ENCODE measurements at places on chromosomes 6 and 20. TPM values are rescaled to one million over a fixed set of nuclear protein-coding genes. Genes with fewer than 3 reads are reported as not detected.

WASF1 gene
- 11.4 TPM for total RNA-seq

GRCh38 chr6:56536536-56536935 is 106.2 kb downstream of the DST start:
- no peaks in the 10 kb centered on the region for H3K27me3 ChIP-seq
- DNase-seq, result no peak
- H3K4me3 ChIP-seq, result no peak overlapping the region
- peaks cover 3% of the 10 kb centered on the region for H3K36me3 ChIP-seq
- no peak overlapping the region for H3K27ac ChIP-seq

DNA sequence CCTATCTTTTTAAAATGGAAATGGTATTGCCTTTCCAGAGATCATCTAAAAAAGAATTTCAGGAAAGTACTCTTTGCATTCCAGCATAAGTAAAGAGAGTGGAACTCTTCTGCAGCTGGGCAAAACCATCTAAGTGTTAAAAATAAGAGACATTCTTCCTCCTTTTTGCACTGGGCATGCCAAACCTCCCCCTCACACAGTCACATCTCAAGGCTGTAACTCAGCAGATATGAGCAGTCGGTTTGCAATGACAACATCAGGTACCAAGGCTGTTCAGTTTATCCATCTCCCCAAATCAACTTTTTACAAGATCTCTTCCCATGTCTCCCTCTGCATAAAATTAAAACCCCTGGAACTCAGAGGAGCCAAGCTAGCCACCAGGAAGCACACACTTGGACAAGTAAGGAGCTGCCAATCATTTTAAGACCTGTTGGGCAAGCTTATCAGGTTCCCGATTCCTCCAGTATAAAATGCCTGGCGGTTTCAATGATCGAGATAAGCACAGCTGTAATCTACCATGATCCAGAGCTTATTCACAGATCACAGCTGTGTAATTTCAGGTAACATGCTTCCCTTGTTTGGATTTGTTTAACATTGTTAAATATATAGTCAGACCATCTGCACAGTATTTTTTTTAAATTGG is 23.2 kb downstream of the ID4 start:
- no peak for DNase-seq
- H3K27ac ChIP-seq, result no peak overlapping the region
- no peaks in the 10 kb centered on the region for H3K36me3 ChIP-seq
- no peak overlapping the region for H3K4me3 ChIP-seq

DNA sequence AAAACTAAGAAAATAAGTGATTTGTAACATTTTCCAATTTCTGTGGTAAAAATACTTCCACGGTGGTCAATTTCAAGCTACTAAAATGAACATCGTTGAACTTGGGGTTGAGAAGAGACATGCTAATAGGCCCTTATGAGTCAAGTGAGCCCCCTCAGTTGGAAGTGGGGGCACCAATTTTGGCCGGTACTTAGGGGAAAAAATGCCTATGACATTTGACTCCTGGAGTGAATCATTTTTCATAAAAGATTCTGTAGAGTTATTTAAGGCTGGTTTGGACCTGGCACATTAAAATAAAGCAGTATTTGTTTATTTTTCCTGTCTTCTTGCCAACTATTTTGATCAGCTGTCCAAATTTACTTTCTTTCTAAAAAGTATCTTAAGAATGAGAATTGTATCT is 32.4 kb upstream of the CAP2 start:
- no peaks in the 10 kb centered on the region for H3K27me3 ChIP-seq
- H3K36me3 ChIP-seq, result no peaks in the 10 kb centered on the region
- H3K4me3 ChIP-seq, result no peak overlapping the region
- H3K4me1 ChIP-seq, result no peaks in the 10 kb centered on the region
- DNase-seq, result no peak
- H3K27ac ChIP-seq, result no peak overlapping the region

- no peak for DNase-seq
- no peak overlapping the region for H3K4me3 ChIP-seq
- no peak overlapping the region for H3K27ac ChIP-seq
- H3K36me3 ChIP-seq, result no peaks in the 10 kb centered on the region
These were observed 99.0 kb upstream of the KCNG1 start for GRCh38 chr20:51121901-51122412.

DNA sequence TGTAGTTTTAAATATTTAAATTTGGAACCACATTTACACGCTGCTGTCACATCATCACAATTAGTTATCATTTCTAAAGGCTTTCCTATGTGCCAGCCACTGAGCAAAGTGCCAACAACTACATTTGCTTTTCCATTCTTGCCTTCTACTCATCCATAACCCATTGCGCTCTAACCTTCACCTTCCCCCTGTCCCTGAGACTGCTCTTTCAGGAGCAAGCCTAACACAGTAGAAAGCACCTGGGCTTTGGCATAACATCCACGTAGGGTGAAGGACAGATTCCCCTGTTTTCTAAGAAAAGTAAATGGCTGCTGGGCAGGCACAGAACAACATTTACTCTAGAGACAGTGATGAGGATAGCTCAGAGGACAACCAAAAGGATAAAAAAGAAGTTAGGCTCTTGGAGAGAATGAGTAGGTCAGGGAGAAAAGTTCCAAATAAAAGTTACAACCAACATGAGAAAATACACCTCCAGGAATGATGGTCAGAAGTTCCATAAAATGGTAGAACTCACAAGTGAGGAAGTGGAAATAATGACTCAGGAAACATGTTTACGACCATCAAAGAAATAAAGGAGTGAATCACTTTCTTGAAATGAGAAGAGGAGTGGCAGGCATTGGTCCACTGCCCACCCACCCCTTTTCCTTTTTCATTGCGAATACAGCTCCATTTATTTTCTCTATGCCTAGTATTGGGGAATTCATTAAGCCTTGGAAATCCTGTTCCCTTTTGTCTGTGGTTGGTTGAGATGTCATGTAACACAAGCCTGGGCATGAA is 77.2 kb downstream of the PFDN4 start:
- no peak overlapping the region for H3K4me3 ChIP-seq
- H3K4me1 ChIP-seq, result no peaks in the 10 kb centered on the region
- H3K27me3 ChIP-seq, result no peaks in the 10 kb centered on the region
- no peak overlapping the region for H3K27ac ChIP-seq

- peak overlapping the region; percentile 99 for H3K27ac ChIP-seq
- H3K4me3 ChIP-seq, result peak overlapping the region; percentile 57
- H3K27me3 ChIP-seq, result no peaks in the 10 kb centered on the region
- H3K36me3 ChIP-seq, result no peaks in the 10 kb centered on the region
- no peak for DNase-seq
These were observed 11.0 kb upstream of the ARMC12 start for GRCh38 chr6:35725721-35726438.

- no peak overlapping the region for H3K27ac ChIP-seq
- no peaks in the 10 kb centered on the region for H3K27me3 ChIP-seq
- no peak overlapping the region for H3K4me3 ChIP-seq
- no peaks in the 10 kb centered on the region for H3K36me3 ChIP-seq
- no peaks in the 10 kb centered on the region for H3K4me1 ChIP-seq
These were observed 108.8 kb upstream of the PMEPA1 start for GRCh38 chr20:57818418-57819181.

Data from breast epithelium (tissue), 4 donors.